Stimulated activated CD4-positive, alpha-beta T cell treated with anti-CD3 and anti-CD28 coated beads, Interleukin-1b, Interleukin-23, amount 100 ng/mL, for 1 hour (primary cell): ENCODE measurements at places on chromosomes 1 and 21.

DNA sequence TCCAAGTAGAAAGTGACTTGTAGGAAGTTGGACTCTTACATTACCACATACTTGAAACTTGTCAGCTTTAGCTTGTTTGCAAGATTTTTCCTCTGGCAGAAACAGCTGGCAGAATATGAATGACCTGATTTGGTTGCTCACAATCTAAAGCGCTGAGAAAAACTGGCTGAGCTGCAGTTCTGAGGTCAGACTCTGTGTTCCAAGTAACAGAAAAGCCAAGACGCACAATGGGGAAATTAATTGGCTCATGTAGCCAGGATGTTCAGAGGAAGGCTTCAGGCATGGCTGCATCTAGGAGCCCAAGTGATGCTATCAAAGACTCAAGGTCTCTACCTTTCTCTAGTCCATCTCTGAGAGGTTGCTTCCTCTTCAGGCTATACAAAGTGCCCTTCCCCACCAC, 27.0 kb downstream of the ALPL start:
- DNase-seq, result no peak

- no peak for DNase-seq
Observed at GRCh38 chr21:16942703-16943102, 570.1 kb upstream of the CXADR start.

- DNase-seq, result no peak
Observed at GRCh38 chr1:66245691-66246090, 288.3 kb upstream of the SGIP1 start.

- no peak for DNase-seq
Observed at GRCh38 chr21:26972192-26972591, 5.3 kb upstream of the ADAMTS5 start.

GRCh38 chr1:48017716-48018115, 20.5 kb upstream of the TRABD2B start:
- no peak for DNase-seq
